ENCODE measurements at places on chromosomes 12 and 14. TPM values are rescaled to one million over a fixed set of nuclear protein-coding genes. Genes with fewer than 3 reads are reported as not detected.

- no peak for DNase-seq
Observed at GRCh38 chr14:26761532-26761931, 163.7 kb upstream of the NOVA1 start.

DNA sequence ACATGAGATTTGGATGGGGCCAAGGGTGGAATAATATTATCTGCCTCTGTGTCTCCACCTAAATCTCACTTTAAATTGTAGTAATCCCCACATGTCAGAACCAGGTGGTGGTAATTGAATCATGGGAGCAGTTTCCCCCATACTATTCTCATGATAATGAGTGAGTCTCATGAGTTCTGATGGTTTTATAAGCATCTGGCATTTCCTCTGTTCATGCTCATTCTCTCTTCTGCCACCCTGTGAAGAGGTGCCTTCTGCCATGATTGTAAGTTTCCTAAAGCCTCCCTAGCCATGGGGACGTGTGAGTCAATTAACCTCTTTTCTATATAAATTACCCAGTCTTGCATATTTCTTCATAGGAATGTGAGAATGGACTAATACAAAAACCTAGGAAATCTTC lies 29.9 kb downstream of the TSPAN19 start:
- no peak for DNase-seq

GRCh38 chr12:83470749-83471148 lies 784.0 kb downstream of the TMTC2 start:
- DNase-seq: no peak

DNA sequence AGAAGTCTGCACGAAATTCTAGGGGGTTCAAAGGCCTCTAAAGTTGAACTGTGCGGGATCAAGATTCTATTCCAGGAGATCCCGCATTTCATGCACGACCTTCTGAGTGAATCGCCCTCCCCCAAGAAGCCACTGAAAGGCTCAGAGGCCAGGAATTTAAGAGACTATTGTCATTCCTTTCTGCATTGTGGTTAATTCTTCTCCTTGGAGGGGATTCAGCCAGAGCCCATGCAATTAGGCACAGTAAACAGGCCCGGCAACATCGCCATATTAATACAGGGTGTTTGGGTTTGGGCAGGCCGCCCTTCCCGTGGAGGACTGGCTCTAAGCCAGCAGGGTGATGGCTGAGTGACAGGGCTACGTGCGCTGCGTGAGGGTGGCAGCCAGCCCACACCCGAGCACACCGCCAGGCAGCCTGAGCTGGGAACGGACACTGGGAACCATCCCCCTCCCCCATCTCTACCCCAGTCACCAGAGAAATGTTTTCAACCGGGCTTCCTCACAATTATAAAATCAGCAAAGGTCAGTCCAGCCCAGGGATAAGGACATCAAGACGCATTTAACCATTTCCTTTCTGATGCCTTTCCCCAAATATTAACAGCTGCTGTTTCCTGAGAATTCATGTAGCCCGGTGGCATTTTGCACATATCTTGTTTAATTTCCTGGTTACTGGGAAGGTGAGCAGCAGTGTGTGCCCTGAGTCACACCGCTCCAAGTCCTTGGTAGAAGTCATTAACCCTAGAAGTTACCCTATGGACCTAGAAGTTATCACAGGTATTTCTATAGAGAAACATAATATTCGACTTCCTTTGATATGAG lies 12.5 kb downstream of the EGLN3 start:
- peak; percentile 56 for DNase-seq

The DTX1 gene
- total RNA-seq: 4.6 TPM

The SMIM41 gene
- total RNA-seq: not detected

DNA sequence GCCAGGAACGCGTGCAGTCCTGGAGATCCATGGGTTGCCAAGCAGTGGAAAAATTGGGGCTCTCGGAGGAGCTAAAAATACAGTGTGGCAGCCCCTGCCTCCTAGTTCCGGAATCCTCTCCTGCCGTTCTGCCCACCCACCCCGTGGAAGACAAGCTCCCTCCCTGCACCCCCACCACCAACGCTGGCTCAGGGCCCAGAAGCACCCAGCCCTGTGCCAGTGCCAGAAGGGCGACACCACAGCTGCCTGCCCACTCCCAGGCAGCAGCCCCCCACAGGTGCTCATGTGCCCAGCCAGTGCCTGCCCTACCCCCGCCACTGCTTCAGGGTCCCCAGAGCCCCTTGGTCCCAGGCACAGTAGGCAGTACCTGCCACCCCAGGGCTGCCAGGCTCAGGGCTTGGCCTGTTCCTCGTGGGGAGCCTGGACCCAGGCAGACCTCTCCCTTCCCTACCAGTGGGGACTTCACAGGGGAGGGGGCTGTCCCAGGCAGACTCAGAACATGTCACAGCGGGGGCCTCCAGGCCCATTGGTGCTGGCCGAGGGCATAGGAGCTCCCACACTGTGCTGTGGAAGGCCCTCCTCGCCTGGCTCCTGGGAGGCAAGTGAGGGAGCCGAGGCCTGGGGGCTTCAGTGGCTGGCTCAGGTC lies 7.4 kb downstream of the INF2 start:
- DNase-seq: no peak

The CORO1C gene
- total RNA-seq: 168 TPM
